Peyer's patch (tissue), 4 donors: ENCODE measurements at places on chromosomes 16 and 17.

DNA sequence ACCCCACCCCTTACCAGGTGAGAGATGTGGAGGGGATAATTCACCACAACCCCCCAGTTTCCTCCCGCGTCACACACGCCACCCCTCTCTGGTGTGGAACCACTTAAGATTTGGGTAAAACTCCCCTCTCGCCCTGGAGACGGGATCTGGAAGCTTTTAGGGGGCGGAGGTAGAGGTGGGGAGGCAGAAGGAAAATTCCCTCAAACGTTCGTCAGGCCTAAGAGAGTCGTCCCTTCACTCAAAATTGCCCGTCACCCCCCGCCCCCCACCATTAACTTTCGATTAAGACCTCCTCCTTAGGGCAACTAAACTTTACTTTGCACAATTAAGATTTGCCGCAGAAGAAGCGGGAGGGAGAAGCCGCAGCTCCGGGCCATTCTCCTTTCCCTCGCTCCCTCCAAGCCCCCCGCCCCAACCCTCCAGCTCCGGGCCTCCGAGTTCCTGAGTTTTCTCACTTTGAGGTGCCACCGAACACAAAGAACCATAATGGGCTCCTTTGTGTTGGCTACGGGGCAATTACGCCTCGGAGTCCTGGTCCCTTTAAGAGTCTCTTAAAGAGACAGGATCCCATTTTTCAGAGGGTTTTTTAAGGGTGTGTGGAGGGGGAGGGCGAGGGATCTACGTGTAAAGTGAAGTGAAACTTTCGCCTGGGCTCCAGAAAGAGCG, 985 bp upstream of the FZD2 start:
- peak; percentile 71 for DNase-seq

GRCh38 chr17:74361230-74362068, at the start of gene BTBD17:
Gene BTBD17 (minus strand): TSS chr17:74361868. CDS start chr17:74361819, 49 bp downstream.
- peak; percentile 75 for DNase-seq

- DNase-seq, result no peak
Observed at GRCh38 chr17:34135841-34136240, 119.2 kb upstream of the CCL2 start.

- DNase-seq, result peak; percentile 96
Observed at GRCh38 chr16:67841816-67842508, at the start of gene THAP11. Gene THAP11 (plus strand): TSS chr16:67842320. CDS start chr16:67842555, 235 bp downstream.

- DNase-seq, result no peak
Observed at GRCh38 chr17:80431246-80432195, 16.6 kb downstream of the ENDOV start.

GRCh38 chr16:46973996-46974324, 486 bp upstream of the DNAJA2 start:
- DNase-seq, result no peak

DNA sequence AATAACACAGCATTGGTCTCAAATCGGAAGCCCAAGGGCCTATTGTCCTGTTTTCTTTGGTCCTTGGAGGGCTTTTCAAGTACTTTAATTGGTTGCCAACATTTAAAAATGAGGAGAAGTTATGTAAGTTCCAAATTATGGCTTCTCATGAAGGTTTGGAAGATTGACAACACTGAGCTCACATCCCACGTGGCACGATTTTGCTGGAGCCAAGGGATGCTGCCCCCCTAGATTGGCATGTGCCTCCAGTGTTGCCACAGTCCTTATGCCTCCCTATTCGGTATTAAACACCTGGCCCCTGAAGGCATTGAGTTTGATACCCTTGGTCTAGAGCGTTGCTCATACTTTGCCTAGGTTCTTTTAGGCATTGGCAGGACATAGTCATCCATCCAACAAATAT, 108.0 kb downstream of the ZNF18 start:
- DNase-seq, result no peak

- no peak for DNase-seq
Observed at GRCh38 chr16:78500659-78501270, 401.3 kb downstream of the WWOX start.

DNA sequence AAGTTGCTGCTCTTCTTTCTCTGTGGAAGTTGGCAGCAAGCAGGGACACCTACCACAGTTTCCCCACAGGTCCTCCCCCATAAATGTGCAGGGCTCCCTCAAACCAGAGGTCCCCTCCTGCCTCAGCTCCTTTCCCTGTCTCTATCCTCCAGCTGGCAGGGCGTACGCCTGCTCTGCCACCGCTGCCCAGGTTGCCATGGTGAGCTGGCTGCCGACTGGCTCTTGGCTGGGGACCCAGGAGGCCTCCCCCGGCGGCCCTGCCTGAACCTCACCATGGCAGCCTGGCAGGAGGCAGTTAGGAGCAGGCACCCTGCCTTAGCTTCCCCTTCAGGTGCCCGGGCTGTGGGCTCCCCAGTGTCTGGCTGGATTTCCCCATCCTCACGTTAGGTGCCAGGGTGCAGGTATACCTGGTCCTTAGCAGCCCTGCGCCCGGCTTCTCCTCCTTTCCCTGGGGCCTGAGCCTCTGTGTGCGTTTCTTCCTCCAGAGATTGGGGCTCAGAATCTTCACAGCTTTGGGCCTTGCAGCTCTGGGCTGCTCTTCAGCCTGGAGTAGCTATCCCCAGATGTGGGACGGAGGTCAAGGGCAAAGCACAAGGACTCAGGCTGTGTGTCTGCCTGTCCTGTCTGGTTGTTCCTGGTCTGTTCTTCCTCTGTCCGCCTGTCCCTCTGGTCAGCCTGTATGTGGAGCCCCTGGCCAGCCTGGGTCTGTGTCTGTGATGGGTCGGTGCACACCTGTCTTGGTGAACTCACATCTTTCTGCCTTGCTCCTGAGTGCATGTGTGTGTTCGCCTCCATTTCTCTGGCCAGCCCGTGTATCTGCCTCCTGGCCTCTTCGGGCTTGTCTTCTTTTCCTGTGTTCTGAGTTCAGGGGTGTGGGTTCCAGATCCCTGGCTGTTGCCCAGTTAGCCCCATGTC, 15.7 kb downstream of the GJD3 start:
- DNase-seq, result no peak

DNA sequence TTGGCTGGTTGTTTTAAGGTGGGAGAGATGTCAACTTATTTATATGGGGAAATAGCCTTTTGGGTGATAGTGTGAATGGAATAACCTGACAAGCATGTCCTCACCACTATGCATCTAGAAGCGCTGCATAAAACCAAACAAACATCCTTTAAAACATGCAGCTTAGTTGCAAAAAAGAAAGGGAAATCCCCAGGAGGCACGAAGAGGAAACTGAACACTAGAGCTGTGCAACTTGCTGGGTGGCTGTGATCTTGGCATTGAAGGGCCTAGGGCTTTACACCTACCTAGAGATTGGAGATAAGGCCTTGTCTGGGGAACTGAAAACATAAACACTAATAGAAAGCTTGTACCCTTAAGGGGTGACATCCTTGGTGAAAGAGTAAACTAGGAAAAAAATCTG, 7.3 kb downstream of the C16orf54 start:
- peak; percentile 61 for DNase-seq

GRCh38 chr17:78258323-78259191, 27.1 kb downstream of the TMEM235 start:
- no peak for DNase-seq

GRCh38 chr16:55035956-55036355, 105.3 kb downstream of the IRX5 start:
- no peak for DNase-seq

GRCh38 chr16:53855511-53855910, 151.6 kb downstream of the FTO start:
- DNase-seq, result no peak

- DNase-seq, result no peak
Observed at GRCh38 chr16:64250866-64251265, 871.0 kb downstream of the CDH11 start.

GRCh38 chr17:69654981-69655855, 240.7 kb downstream of the MAP2K6 start:
- DNase-seq, result no peak

DNA sequence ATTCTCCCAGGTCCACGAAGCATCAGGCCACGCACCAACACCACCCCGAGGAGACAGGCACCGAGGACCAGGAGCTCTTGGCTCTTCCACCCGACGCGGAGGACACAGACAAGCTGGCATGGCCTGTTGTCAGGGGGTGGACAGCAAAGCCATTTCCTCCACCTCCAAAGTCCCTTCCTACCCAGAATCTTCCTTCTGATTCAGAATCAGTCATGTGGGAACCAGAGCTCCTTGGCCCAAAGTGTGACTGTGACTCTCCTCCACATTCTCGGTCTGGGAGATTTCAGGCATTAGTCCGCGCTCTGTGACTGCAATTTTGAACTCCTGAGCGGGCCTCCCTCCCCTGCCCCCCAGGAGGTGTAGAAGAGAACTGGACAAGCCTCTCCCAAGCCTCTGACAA, 9.2 kb downstream of the DNAH17 start:
- no peak for DNase-seq

DNA sequence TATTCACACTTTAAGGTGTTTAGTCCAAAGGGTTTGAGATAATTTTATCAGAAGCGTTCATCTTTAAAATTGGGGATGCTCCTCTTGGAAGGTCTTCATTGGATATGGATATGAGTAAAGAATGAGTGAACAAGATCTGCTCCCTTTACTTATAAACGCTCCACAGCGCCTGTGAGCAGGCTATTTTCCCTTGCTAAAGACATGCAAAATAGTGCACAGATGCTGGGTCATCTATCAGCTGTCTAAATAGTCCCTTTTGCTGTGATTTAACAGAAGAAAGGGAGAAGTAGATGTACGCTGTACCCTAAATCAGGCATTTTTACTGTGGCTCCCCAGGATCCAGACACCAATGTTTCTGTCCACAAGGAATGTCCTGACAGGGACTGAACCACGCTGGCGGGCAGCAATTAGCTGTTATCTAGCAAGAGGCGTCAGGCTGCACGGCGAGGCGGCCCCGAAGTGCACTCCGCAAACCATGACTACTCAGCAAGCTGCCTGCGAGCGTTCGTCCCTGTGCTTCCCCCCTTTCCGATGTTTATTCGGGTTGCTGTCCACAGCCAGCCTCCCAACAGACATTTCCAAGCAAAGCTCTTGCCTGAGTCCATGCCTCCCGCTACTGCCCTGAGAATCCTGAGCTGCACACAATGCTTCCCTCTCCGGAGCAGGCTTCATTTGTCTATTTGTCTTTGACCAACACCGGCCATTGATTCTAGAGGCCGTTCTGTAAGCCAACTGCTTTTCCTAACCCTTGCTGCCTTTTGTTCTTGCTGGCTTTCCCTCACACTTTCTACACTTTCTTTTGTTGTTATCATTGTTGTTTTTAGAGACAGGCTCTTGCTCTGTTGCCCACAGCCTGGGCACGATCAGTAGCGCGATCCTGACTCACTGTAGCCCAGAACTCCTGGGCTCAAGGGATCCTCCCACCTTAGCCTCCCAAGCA, 55.7 kb upstream of the CNEP1R1 start:
- no peak for DNase-seq

DNA sequence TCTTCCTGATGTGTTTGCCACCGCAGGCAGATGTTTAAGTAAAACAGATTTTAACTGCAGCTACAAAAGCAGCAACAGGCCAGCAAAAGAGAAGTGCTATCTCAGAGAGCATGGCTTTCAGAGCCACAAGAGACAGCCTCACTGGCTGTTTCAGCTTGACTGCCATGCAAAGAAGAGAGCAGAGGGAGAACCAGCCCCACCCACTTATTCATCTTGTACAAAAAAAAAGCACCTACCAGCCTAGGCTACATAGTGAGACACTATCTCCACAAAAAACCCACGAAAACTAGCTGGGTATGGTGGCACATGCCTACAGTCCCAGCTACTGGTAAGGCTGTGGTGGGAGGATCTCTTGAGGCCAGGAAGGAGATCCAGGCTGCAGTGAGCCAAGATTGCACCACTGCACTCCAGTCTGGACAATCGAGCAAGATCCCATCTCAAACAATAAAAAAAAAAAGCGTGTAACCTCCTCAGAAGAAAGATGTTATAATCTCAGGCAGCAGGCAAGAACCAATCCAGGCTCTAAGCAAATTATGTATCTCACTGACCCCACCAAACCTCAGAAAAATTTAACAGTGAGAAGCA, 30.0 kb downstream of the STH start:
- DNase-seq, result no peak

DNA sequence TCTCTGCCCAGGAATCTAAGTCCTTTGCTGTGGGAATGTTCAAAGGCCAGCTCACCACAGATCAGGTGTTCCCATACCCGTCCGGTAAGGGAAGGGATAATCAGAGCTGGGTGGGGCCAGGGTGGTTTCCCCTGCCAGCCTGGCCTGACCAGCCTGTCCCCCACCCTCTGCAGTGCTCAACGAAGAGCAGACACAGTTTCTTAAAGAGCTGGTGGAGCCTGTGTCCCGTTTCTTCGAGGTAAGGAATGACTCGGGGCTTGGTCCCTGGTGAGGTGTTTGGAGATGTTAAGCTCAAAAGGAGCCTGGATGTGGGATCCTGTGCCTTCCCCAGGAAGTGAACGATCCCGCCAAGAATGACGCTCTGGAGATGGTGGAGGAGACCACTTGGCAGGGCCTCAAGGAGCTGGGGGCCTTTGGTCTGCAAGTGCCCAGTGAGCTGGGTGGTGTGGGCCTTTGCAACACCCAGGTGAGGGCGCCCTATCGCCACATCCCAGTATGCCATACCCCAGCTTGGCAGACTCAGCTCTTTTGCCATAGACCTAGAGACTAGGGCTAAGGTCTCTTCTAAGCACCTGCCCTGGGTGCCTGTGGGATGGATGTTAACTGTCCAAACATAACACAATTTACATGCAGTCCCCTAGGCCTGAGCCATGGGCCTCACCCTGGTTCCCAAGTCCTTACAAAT, 997 bp downstream of the ACADVL start:
- DNase-seq, result peak; percentile 84

- DNase-seq, result no peak
Observed at GRCh38 chr16:77877712-77878347, 89.5 kb downstream of the VAT1L start.

GRCh38 chr16:69123910-69124309, 8.5 kb downstream of the CHTF8 start:
- peak; percentile 50 for DNase-seq

DNA sequence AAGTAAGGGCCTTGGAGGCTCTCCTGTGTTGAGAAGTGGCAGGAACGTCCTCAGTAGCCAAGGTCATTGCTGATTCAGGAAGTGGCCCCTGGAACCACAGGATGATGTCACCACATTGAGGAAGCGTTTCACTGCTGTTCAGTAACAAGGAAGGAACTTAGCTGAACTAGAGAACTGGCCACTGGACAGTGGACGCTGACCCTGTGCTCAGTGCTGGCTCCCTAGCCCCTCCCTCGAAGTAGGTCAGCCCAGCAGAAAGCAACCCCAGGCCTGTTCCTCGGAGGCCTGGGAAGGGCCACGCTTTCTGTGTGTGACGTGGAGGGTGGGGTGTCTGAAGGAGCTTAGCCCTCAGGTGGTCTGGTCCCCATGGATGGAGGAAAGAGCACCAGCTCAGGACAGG, 58.3 kb downstream of the B9D1 start:
- peak; percentile 81 for DNase-seq
